ENCODE measurements at places on chromosomes 1 and 21.

GRCh38 chr1:161073474-161074121 lies 3.9 kb upstream of the ARHGAP30 start:
- no peak for DNase-seq

DNA sequence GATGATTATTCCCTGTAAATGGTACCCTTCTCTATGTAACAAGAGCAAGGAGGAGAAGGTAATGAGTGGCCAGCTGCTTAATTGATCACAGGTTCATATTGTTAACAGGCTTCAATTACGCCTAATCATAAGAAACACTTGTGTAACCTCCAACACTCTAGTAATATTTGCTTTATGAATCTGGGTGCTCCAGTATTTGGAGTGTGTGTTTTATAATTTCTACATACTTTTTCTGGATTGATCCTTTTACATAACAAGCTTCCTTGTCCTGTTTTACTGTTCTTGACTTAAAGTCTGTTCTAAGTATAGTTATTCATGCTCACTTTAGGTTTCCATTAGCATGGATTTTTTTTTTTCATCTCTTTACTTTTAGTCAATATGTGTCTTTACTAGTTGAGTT lies 984.2 kb downstream of the AMY1C start:
- DNase-seq: no peak

- no peak for DNase-seq
These were observed 20.8 kb upstream of the TLCD4 start for GRCh38 chr1:95096218-95096841.

GRCh38 chr21:36076878-36077655 lies 7.2 kb downstream of the CBR1 start:
- no peak for DNase-seq

DNA sequence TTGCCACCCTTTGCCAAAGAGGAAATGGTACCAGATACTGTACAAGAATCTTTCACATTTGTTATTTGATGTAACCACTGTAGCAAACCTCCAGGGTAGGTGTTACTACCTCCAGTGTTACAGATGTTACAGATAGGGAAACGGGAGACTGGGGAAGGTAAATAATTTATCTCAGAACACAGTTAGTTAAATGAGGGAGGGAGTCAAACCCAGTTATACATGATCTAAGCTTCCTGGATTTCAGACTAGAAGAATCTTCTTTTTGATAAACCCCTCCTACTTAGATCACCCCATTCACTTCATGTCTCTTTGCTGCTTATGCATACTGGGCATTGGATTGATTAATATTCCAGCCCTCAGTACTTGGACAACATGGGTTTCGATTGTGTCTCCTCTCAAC lies 276.4 kb downstream of the HHAT start:
- DNase-seq: no peak

- DNase-seq: no peak
These were observed 270.9 kb upstream of the DUSP10 start for GRCh38 chr1:222012816-222013215.

Measured in stimulated activated CD4-positive, alpha-beta T cell treated with anti-CD3 and anti-CD28 coated beads, Interleukin-15, amount 100 ng/mL, for 24 hours (primary cell).